Left colon (tissue), 2 donors: ENCODE measurements at places on chromosomes 2 and 18.
A peak's percentile ranks its signal among the peaks of the same experiment; 100 is the strongest.

- peak; percentile 61 for DNase-seq
Measured at GRCh38 chr2:241150660-241151530, 628 bp downstream of the PPP1R7 start.

- DNase-seq: no peak
Measured at GRCh38 chr2:160077912-160078810, 15.7 kb upstream of the PLA2R1 start.

DNA sequence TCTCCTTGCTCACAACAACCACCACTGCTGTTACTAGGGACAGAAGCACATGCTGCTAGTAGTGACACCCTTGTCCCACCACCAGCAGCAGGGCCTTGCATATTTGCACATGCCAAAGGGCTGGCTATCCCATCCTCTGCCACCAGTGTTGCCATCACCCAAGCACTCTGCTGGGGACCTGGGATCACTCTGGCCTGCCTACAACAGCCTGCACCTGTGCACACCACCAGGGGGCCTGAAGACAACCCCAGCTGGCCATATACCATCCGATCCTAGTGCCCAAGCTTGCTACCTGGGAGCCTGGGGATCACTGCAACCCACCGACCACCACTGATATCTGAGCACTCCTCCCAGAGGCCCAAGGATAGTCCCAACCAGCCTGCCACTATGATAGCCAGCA is 99.9 kb upstream of the FANCL start:
- DNase-seq: no peak

GRCh38 chr2:127199223-127199622 is 20.9 kb downstream of the CYP27C1 start:
- no peak for DNase-seq

GRCh38 chr2:30040147-30040546 is 106.7 kb upstream of the YPEL5 start:
- no peak for DNase-seq

GRCh38 chr18:49055196-49055595 is 104.4 kb upstream of the SMAD7 start:
- no peak for DNase-seq

- peak; percentile 70 for DNase-seq
Measured at GRCh38 chr2:41966431-41966893, 81.4 kb upstream of the PKDCC start.

DNA sequence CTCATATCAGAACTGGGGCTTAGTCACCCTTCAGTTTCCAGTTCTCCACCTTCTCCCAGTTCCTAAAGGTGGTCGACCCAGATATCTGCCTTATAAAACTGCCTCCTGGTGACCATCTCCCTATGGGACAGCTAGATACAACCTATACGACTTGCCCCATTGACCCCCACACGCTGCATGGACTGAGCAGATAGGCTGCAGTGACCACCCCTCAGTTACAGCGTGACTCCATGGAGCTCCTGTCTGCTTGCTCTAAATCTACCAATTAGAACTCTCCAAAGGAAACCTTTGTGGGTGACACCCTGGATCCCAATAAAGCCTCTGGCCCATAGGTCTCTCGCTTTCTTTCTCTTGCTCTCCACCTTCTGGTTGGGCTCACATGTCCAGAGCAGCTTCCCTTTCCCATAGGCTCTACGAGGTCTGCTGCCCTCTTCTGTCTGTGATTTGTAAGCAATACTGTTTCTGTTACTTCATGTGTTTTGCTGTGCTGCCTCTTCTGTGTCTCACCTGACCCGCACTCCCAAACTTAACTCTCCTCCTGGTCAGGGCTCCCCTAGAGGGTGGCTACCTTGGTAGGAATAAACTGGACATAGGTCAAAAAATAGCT is 971.3 kb upstream of the FAM98A start:
- no peak for DNase-seq

- DNase-seq: no peak
Measured at GRCh38 chr18:48904091-48904490, 46.7 kb downstream of the SMAD7 start.

- DNase-seq: no peak
Measured at GRCh38 chr18:199768-200167, 41.4 kb downstream of the USP14 start.

DNA sequence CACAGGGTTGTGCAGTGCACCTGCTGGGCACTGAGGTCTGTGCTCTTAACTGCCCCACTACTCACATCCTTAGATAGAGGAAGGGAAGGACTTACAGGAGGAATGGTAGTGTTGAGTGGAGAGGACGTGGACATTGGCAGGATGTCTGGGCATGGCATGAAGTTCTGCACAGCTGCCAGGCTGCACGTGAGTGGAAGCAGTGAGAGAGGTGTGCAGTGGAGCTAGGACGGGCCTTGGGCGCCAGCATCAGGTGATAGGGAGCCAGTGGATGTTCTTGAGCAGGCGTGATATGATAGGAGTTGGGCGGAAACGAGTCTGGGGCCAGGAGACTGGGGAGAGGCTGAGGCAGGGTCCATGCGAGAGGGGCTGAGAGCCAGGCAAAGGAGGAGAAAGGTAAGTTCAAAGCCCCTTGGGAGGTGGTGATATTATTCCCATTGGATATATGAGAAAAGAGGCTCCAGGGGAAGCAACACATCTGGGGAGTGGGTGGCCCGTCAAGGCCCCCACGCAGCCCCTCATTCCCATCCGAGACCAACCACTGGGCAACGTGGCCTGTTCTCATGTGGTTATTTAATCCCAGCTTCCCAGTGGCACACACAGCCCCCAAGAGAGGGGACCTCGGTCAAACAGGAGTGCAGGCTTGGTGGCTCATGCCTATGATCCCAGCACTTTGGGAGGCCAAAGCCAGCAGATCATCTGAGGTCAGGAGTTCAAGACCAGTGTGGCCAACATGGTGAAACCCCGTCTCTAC is 45.7 kb upstream of the SNED1 start:
- no peak for DNase-seq

DNA sequence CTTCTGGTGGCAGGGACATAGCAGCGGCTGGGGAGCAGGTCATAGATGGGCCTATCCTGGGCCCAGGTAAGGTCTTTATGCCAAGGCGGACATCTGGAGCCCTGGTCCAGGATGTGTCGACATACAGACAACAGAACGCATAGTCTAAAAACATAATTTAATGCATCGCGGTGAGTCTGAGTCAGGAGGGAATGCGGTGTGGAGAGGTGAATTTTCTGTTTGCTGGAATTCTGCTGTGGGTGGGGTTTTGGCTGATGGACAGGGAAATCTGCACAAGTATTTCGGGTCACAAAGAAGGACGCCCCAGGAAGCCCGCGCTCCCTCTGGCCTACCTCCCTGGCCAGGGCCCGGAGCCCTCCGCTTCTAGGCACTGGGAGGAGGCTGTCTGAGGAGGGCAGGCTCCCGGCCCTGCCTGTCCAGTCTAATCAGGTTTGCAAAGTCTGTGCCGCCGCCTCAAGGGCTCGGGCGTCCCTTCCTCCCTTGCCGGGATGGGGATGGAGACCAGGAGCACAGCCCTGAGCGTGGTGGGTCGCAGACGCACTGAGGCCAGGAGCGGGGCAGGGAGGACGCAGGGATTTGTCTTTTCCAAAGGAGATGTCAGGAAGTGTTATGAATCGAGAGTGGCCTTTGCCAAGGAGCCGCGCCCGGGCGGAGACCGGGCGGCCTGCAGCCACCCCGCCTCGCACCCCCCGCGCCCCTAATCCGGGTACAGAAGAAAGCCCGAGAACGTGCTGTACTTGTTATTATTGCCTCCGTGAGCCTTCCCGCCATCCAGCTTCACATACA is 2.3 kb downstream of the C1QL2 start:
- DNase-seq: no peak

DNA sequence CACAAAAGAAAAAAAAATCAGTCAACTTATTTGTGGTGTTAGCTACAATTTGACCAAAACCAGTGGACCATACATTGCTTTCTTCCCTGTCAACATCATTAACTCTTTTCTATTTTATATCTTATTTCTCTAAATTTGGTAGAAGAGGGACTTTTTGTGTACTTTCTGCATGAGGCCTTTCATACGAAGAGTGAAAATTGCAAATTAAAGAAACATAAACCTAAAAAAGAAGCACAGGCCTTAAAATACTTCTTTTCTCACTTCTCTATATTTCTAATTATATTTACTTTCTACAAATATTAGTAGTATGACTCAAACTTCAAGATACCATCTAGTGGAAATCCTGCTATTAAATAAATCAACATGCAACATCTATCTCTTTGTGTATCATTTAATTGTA is 1073.4 kb upstream of the ZEB2 start:
- no peak for DNase-seq
